MM.1S (cell line): ENCODE measurements at places on chromosomes 2 and 18.

- DNase-seq = peak; percentile 63
These were observed 24.1 kb downstream of the PSMG2 start for GRCh38 chr18:12726774-12727550.

DNA sequence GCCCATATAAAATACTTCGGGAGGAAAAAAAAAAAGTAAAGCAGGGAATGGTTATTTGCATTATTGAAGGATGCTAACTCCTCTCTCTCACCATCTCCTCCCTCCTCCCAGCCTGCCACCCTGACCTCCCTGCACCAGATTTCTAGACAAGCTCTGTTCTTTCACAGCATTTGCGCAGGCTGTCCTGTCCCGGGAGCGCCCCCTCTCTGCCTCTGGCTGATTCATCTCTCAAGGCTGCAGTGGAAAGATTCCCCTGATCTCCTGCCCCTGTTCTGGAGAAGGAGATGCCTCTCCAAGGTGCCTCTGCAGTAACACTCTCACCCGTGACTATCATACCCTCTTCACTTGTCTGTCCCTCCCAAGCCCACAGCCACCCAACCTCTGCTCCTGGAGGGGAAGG, 38.5 kb downstream of the COL4A4 start:
- DNase-seq = no peak

DNA sequence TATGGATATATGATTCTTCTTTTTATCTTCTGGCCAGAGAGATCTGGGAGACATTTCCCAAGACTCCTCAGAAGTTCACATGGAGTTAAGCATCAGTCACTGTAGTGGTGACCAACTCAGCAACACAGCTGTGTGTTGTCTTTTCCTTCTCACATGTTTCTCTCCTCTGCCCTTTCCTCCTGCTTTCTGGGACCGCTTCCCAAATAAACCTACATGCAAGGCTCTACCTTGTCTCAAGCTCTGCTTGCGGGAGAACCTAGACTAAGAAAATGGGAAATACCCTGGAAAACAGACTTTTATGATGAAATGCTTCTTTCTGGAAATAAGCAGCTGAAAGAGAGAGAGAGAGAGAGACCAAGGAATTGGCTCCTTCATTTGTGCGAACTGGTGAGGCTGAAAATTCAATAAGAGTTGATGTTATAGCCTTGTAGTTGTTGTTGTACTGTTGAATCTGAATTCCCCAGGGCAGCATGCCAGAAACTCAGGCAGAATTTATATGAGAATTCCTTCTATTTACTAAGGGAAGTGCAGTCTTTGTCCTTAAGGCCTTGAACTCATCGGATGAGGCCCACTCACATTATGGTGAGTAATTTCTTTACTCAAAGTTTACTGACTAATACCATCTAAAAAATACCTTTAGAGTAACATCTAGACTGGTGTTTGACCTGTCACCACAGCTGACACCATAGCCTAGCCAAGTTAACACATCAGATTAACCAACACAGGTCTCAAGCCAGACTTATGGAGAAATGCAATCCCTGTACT, 22.7 kb upstream of the DSC1 start:
- DNase-seq = no peak

- DNase-seq = no peak
These were observed 45.2 kb downstream of the FAM168B start for GRCh38 chr2:131047920-131048560.

- DNase-seq = no peak
These were observed 17.5 kb upstream of the TBC1D8 start for GRCh38 chr2:101168706-101169105.

DNA sequence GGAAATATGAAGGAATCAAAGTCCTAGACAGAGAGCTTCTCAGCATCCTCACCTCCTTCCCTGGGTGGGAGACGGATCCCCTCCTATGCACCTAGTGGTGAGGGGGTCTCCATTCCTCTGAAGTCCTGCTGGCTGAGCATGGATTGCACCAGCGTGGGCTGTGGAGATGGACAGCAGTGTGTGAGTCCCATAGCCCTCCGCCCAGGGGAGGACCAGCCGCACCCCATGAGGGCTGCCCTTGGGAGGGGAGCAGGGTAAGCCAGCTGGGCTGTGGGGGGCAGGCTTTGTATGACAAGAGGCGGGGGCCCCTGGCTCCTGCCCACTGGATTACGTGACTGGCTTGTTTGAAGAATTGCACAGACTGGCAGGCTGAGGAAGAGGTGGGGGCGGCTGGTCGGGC, 768.2 kb downstream of the GALR1 start:
- DNase-seq = no peak

GRCh38 chr2:241461693-241462677, 46.4 kb downstream of the STK25 start:
- no peak for DNase-seq

- DNase-seq = no peak
These were observed 260.0 kb downstream of the FIGN start for GRCh38 chr2:163475815-163476214.

DNA sequence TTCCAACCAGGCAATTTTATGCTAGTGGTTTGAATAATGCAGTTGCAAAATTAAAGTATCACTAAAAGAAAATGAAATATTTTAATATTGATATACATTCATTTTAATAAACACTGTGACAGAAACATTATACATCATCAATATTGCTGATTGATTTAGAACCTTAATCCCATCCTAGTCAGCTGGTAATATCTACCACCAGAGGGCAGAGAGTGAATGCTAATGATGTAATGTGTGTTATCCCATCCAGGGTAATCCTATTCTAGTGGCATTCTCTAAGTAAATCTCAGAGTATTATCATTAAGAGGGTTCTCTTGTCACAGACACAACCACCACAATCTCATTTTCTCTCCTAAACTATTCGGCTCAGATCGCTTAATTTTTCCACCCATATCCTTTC, 477.4 kb downstream of the CPS1 start:
- DNase-seq = peak; percentile 25

DNA sequence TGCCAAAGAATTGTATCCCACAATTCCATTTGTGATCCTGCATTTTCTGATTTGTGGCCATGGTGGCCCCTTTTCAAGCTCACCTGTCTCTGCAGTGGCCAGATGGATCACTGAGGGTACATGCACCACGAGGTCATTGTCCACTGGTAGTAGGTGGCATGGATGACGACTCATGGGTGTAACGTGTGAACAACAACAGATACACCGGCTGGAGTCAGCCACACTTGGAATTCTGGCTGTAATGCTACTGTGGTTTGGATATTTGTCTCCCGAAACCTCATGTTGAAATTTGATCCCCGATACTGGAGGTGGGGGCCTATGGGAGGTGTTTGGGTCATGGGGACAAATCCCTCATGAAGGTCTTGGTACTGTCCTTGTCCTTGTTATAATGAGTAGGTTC, 102.2 kb upstream of the TAF1B start:
- no peak for DNase-seq

GRCh38 chr2:33013684-33014110, 66.9 kb downstream of the LTBP1 start:
- no peak for DNase-seq

DNA sequence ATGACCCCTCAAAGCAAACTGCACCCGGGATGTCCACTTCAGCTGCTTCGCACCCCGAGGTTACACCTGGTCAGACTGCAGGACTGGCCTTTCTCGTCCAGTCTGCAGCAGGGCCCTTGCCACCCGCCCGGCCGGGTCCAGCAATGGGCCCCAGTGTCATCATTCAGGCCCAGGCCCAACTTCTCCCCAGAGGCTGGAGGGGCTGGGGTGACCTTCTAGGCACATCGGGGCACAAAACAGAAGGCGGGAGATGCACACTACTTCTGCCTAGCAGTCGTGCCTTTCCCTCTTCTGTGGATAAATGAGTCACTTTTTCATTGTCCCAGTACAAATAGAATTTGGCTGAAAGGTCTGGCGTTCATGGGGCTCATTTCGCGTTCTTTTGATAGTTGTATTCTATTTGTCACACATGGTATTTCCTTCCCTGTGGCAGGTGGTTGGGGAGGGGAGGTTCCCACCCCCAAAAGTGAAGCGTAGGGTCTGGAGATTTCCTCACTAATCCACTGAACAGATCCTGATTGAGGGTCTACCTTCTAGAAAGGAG, 56.9 kb upstream of the ID2 start:
- no peak for DNase-seq

DNA sequence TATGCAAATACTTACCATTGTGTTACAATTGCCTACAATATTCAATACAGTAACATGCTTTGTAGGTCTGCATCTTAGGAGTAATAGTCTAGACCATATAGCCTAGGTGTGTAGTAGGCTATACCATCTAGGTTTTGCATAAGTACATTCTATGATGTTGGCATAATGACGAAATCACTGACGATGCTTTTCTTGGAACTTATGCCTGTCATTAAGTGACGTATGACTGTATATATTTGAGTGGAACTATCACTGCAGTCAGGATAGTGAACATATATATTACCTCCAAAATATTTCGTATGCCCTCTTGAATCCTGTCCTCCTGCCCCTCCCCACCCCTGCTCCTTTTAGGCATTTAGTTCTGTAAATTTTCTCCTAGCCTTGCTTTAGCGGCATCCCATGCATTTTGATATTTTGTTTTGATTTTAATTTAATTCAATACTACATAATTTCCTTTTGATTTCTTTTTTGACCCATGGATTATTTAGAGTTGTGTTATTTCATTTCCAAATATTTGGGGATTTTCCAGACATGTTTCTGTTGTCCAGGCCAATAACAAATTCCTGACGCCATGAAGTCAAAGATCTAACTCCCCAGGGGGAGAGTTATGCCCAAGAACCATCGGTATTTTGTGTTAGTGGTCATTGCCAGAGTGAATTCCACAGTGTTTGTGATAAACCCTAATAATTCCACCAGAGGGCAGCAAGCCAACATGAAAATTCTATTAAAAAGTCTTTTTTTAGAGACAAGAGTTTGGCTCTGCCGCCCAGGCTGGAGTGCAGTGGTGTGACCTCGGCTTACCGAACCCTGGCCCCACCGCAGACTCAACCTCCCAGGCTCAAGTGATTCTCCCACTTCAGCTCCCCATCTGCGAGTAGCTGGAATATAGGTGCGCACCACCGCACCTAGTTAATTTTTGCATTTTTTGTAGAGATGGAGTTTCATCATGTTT, 24.2 kb upstream of the CASP8 start:
- peak; percentile 80 for DNase-seq

- no peak for DNase-seq
These were observed 312.7 kb upstream of the CWC22 start for GRCh38 chr2:180319586-180320405.

GRCh38 chr18:9849407-9850283, 36.1 kb upstream of the TXNDC2 start:
- no peak for DNase-seq

DNA sequence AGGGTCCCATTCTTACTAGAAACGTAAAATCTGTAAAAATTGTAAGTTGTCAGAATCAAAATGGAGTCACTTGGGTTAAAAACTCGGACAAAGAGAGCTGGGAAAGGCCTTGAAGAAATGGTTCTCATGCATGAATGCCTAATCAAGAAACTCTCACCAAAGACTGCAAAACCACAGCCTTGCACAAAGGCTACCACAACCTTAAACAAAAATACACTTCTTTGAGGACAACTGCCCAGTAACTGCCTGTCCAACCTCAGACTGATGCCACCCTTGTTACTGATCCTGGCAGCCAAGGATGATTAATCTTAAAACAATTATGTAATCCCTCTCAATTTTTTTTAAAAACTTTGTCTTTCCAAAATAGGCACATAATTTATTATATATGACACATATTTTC, 299.3 kb downstream of the CCDC85A start:
- no peak for DNase-seq

- DNase-seq = no peak
These were observed 522.9 kb downstream of the ZEB2 start for GRCh38 chr2:143996974-143997373.

DNA sequence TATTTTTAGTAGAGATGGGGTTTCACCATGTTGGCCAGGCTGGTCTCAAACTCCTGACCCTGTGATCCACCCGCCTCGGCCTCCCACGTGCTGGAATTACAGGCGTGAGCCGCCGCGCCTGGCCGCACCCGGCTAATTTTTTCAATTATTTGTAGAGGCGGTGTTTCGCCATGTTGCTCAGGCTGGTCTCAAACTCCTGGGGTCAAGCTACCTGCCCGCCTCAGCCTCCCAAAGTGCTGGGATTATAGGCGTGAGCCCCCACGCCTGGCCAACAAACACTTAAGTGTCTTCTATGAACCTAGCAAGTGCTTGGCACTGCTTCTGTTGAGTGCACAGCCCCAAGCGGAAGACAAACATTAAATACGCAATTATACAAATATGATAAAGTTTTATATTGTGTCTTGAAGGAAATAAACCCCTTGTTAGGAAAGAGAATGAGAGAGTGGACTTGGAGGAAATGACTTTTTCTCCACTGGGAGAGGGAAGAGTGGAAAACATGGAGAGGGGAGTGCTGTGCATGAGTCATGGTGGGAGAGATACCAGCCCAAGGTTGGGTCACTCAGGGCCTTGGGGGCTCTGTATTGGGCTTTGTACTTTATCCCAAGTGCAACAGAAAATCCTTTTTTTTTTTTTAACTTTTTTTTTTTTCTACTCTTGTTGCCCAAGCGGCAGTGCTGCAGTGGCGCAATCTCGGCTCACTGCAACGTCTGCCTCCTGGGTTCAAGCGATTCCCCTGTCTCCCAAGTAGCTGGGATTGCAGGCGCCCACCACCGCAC, 41.4 kb upstream of the ACTR2 start:
- no peak for DNase-seq
